ENCODE measurements at places on chromosomes 5 and 9. TPM values are rescaled to one million over a fixed set of nuclear protein-coding genes. Genes with fewer than 3 reads are reported as not detected.

The KCNV2 gene
- total RNA-seq, result not detected

The PCDHB8 gene
- under 0.01 TPM for total RNA-seq

The TDRD7 gene
- total RNA-seq, result 9.0 TPM

- DNase-seq, result no peak
Observed at GRCh38 chr5:50663636-50664035, 2.8 kb upstream of the PARP8 start.

GRCh38 chr5:118653872-118654271 is 334.5 kb downstream of the DTWD2 start:
- no peak for DNase-seq

DNA sequence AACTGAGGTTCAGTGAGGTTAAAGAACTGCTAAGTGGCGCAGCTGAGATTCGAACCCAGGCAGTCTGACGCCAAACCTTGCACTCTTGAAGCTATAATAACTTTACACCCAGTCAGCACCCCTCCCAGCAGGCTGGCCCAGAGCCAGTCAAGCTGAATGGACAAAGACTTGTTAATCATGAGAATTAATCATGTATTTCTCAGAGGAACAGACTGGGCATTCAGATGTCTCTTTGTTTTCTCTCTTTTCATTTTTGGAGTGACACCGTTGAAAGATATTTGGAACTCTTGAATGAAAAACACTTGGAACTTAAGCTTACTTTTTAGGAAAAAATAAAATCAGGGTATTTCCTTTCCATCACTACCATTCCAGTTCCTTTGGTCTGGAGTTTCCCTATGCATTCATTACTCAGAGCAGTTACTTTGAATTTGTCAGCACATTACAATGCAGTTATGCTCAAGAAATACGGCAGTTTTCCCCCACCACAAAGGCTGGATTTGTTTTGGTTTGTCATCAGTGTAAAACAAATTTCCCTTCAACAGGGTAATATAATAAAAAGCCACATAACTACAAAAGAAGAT is 22.6 kb upstream of the MAMDC2 start:
- DNase-seq, result peak; percentile 65

GRCh38 chr9:68552700-68553476 is 12.2 kb upstream of the TMEM252 start:
- DNase-seq, result peak; percentile 67

DNA sequence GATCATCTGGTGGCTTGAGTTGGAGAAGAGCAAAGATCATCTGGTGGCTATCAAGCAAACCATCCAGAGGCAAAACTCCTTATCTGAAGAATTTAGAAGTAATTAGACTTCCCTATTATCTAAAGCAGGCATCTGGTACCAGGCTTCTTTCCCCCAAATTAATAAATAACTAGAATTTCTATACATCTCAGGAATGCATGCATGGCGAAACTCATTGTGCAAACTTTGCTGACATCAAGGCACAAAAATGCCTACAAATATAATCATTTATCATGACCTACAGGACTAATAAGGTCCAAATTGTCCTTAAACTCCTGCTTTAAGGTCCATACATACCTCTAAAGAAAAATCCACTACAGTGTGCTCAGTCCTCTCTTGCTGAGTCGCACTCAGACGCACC is 6.0 kb downstream of the OR13D1 start:
- no peak for DNase-seq

GRCh38 chr9:36517131-36517530 is 55.6 kb upstream of the MELK start:
- no peak for DNase-seq

DNA sequence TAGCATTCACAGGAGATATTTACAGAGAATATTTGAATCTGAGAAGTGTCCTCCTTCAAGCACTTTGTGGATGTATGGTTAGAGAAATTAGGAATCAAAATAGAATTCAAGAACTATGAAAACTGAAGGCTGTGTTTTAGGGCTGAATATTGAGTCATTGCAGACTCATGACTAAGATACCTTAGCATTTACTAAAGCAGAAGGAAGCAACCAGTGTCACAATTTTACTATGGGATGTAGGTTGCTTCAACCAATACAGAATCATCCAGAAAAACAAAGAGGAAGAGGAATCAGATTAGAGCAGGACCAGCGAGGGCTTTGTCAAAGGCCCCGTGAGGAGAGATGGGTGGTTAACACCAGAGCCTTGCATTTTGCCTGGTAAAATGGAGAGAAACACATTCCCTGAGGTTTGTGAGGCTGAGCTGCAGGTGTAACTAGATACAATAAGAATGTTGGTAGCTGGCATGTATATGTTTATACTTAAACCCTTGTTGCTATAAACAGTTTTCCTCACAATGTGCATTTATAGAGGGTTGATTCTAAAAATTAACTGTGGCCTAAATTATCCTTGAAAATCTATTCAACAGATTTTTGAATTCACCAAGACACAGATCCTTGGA is 518.1 kb downstream of the AGTPBP1 start:
- DNase-seq, result no peak
